Testis (tissue), 5 donors: ENCODE measurements at places on chromosomes 11 and 22. TPM values are rescaled to one million over a fixed set of nuclear protein-coding genes. Genes with fewer than 3 reads are reported as not detected.
A peak's percentile ranks its signal among the peaks of the same experiment; 100 is the strongest.

GRCh38 chr11:78583889-78584288 is 9.2 kb upstream of the NARS2 start:
- no peak overlapping the region for H3K27ac ChIP-seq
- no peaks in the 10 kb centered on the region for H3K36me3 ChIP-seq
- no peak overlapping the region for H3K4me3 ChIP-seq
- DNase-seq, result no peak

GRCh38 chr22:40176921-40177737 is 596 bp upstream of the TNRC6B start:
- peak overlapping the region; percentile 86 for H3K27ac ChIP-seq
- no peaks in the 10 kb centered on the region for H3K27me3 ChIP-seq
- peaks cover 26% of the 10 kb centered on the region for H3K4me1 ChIP-seq

DNA sequence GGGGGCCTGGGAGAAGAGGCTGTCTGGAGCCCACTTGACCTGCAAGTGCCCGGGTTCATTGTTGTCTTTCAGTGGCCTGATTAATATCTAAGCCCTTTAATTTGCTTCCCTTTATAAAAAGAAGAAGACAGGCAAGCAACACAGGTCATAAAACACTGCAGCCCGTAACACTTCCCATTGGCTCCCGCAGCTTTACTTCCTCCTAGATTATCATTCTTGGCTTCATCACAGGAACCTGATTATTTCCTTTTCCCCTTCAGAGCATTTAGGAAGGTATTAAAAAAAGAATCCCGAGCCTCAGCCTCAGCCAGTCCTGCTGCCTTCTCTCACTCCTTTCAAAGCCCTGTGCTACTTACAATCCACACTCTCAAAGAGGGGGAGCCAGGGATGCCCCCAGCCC is 183.2 kb downstream of the GRIK4 start:
- H3K4me1 ChIP-seq, result no peaks in the 10 kb centered on the region
- H3K36me3 ChIP-seq, result no peaks in the 10 kb centered on the region
- no peaks in the 10 kb centered on the region for H3K27me3 ChIP-seq
- no peak overlapping the region for H3K4me3 ChIP-seq
- H3K27ac ChIP-seq, result no peak overlapping the region

GRCh38 chr22:31230155-31230870 is 18.2 kb downstream of the LIMK2 start:
- no peak for DNase-seq
- H3K4me3 ChIP-seq, result no peak overlapping the region
- peaks cover 16% of the 10 kb centered on the region for H3K4me1 ChIP-seq
- H3K36me3 ChIP-seq, result no peaks in the 10 kb centered on the region
- H3K27ac ChIP-seq, result no peak overlapping the region

DNA sequence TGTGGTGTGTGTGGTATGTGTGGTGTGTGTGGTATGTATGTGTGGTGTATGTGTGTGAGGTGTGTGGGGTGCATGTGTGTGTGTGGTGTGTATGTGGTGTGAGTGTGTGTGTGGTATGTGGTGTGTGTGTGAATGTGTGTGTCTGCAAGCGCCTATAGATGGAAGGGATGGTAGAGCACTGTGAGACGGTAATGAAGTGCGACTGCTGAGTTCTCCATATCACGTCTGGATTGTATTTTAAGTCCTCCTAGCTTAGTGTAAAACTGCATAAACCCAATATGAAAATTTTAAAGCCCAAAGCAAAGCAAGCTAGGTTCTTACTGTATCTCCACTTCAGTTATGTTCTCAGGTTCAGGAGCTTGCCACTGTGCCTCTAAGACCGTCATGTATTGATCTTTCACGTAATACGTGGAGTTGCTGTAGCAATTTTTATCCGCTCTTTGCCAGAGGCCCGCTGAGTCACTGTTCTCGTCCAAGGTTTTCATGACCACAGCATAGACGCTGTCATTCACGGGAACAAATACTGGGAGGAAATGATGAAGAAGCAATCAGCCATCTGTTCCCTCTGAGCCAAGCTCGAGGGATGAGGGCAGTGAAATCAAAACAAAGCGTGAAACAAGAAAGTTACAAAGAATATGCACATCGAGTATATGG is 5.5 kb downstream of the PLET1 start:
- H3K4me3 ChIP-seq, result no peak overlapping the region
- no peaks in the 10 kb centered on the region for H3K36me3 ChIP-seq
- DNase-seq, result peak; percentile 43
- H3K27ac ChIP-seq, result no peak overlapping the region

DNA sequence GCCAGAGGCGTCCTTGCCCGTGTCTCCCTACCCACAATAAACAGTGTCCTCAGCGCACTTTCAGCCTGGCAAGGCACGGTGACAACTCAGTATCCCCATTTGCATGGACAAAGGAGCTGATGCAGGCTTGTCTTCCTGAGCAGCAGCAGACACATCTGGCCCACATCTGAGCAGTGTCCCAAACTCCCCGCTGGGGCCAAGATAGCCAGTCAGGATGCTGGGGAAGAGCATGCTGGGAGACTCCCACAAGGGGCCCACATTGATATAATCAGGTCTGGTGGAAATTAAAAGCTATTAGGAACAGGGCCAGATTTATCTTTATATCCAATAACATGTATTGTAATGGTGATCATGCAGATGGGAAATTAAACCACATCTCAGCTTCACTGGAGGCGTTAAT is 24.7 kb downstream of the DSCAML1 start:
- H3K4me1 ChIP-seq, result no peaks in the 10 kb centered on the region
- no peaks in the 10 kb centered on the region for H3K36me3 ChIP-seq
- no peaks in the 10 kb centered on the region for H3K27me3 ChIP-seq
- no peak overlapping the region for H3K27ac ChIP-seq
- no peak for DNase-seq
- H3K4me3 ChIP-seq, result no peak overlapping the region

- no peaks in the 10 kb centered on the region for H3K27me3 ChIP-seq
- no peak overlapping the region for H3K27ac ChIP-seq
- H3K4me3 ChIP-seq, result no peak overlapping the region
- H3K36me3 ChIP-seq, result no peaks in the 10 kb centered on the region
These were observed 143.0 kb upstream of the ARHGAP20 start for GRCh38 chr11:110855191-110855590.

GRCh38 chr11:111969344-111969743 is 32.2 kb downstream of the DIXDC1 start:
- no peaks in the 10 kb centered on the region for H3K4me1 ChIP-seq
- H3K27me3 ChIP-seq, result no peaks in the 10 kb centered on the region
- no peak overlapping the region for H3K27ac ChIP-seq

- H3K27ac ChIP-seq, result no peak overlapping the region
- no peaks in the 10 kb centered on the region for H3K4me1 ChIP-seq
- no peak for DNase-seq
- H3K27me3 ChIP-seq, result no peaks in the 10 kb centered on the region
- no peaks in the 10 kb centered on the region for H3K36me3 ChIP-seq
These were observed 51.8 kb downstream of the THAP12 start for GRCh38 chr11:76329084-76329648.

- no peaks in the 10 kb centered on the region for H3K4me1 ChIP-seq
- peak overlapping the region; percentile 61 for H3K4me3 ChIP-seq
- no peak overlapping the region for H3K27ac ChIP-seq
- DNase-seq, result no peak
- no peaks in the 10 kb centered on the region for H3K36me3 ChIP-seq
- no peaks in the 10 kb centered on the region for H3K27me3 ChIP-seq
These were observed 34.3 kb upstream of the PRODH start for GRCh38 chr22:18970176-18970947.

DNA sequence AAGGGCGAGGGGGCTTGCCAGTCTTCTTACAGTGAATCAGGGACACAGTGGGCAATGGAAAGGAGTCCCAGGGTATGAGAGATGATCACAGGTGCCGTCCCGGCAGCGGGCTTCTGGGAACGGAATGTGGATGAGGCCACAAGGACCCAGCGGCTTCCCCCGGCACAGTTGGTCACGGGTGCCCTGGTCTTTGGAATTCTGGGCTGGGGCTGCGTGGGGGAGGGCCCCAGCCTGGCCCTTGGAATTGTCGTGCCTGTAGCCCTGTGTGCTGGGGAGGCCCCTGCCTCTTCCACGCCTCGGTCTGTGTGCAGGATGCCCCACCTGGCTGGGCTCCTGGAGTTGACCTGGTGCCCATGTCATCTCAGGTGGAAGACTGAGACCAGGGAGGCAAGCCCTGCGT is 76.6 kb downstream of the FBLN1 start:
- H3K27me3 ChIP-seq, result no peaks in the 10 kb centered on the region
- no peaks in the 10 kb centered on the region for H3K4me1 ChIP-seq
- no peak overlapping the region for H3K4me3 ChIP-seq
- H3K27ac ChIP-seq, result no peak overlapping the region
- DNase-seq, result no peak

DNA sequence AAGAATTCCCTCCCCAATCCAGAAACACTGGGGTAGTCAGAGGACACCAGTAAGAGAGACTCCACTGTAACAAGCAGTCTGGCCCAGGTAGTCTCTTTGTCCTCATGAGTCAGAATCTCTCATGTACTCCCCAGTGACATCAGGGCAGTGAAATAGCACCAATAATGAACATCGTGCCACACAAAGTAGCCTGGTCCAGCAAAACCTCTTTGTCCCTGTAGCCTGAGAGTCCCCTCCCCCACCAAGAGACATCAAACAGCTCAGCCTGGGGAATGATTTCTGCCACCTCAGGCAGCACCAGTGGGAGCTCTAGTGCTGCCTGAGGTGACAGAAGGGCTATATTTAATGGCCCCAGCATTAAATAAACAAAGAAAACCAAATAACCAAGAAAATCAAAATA is 88.1 kb downstream of the SBF2 start:
- no peak for DNase-seq
- H3K36me3 ChIP-seq, result no peaks in the 10 kb centered on the region
- no peak overlapping the region for H3K27ac ChIP-seq
- no peak overlapping the region for H3K4me3 ChIP-seq
- no peaks in the 10 kb centered on the region for H3K27me3 ChIP-seq
- H3K4me1 ChIP-seq, result peaks cover 5% of the 10 kb centered on the region

GRCh38 chr22:21079493-21079892 is 33.7 kb downstream of the LRRC74B start:
- H3K4me1 ChIP-seq, result no peaks in the 10 kb centered on the region
- no peak overlapping the region for H3K4me3 ChIP-seq
- no peak overlapping the region for H3K27ac ChIP-seq
- no peaks in the 10 kb centered on the region for H3K27me3 ChIP-seq
- no peak for DNase-seq
- H3K36me3 ChIP-seq, result no peaks in the 10 kb centered on the region

- no peaks in the 10 kb centered on the region for H3K4me1 ChIP-seq
- H3K36me3 ChIP-seq, result no peaks in the 10 kb centered on the region
- DNase-seq, result no peak
- no peaks in the 10 kb centered on the region for H3K27me3 ChIP-seq
- no peak overlapping the region for H3K27ac ChIP-seq
These were observed 48.1 kb upstream of the B3GAT1 start for GRCh38 chr11:134460062-134460561.

GRCh38 chr11:44483919-44484610 is 81.4 kb upstream of the CD82 start:
- no peaks in the 10 kb centered on the region for H3K27me3 ChIP-seq
- H3K4me1 ChIP-seq, result no peaks in the 10 kb centered on the region
- no peak overlapping the region for H3K4me3 ChIP-seq

- no peaks in the 10 kb centered on the region for H3K4me1 ChIP-seq
- H3K27ac ChIP-seq, result no peak overlapping the region
These were observed 502.1 kb downstream of the MN1 start for GRCh38 chr22:27299181-27300085.

DNA sequence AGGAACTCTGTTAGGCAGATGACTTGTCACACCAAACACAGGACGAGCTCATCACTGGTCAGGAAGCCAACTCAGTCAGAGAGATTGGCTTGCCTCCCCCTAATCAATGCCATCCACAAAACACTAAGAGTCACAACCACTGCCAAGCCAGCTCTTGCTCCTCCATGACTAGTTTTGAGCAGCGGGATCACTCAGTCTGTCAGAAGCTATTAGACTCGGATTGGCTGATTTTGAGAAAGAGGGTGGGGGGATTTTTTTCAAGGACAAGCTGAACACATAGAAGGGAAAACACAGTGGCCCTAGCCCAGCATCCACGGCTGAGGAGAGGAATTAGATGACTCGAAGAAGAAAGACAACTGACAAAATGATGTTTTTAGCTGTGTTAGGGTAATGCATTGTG is 55.9 kb downstream of the SEZ6L start:
- no peak overlapping the region for H3K4me3 ChIP-seq
- no peaks in the 10 kb centered on the region for H3K4me1 ChIP-seq
- no peaks in the 10 kb centered on the region for H3K27me3 ChIP-seq
- no peaks in the 10 kb centered on the region for H3K36me3 ChIP-seq

GRCh38 chr22:33832558-33833151 is 87.6 kb downstream of the LARGE1 start:
- no peaks in the 10 kb centered on the region for H3K4me1 ChIP-seq
- no peaks in the 10 kb centered on the region for H3K36me3 ChIP-seq
- DNase-seq, result no peak
- no peak overlapping the region for H3K4me3 ChIP-seq
- H3K27me3 ChIP-seq, result no peaks in the 10 kb centered on the region
- H3K27ac ChIP-seq, result no peak overlapping the region

- DNase-seq, result peak; percentile 13
- peaks cover 12% of the 10 kb centered on the region for H3K4me1 ChIP-seq
- H3K36me3 ChIP-seq, result no peaks in the 10 kb centered on the region
- H3K4me3 ChIP-seq, result no peak overlapping the region
These were observed 127.7 kb downstream of the CRYBB2 start for GRCh38 chr22:25346859-25347751.

DNA sequence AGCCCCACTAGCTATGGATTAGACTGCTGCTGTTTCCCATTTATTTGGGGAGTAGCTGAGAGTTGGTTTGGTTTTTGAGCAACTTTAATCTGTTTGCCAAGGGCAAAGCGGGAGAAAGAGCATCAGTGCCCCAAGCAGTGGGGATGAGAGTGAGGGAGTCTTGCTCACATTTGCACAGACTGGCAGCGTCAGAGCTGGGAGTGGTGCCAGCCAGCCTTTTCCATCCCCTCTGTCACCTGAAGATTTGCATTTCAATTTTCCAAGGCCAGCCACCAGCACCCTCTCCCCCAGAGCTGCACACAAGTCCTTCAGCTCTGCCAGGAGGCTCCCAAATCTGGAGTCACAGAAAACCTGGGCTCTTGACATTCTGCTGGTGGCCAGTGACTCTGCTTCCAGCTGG is 21.0 kb upstream of the UVRAG start:
- no peak overlapping the region for H3K27ac ChIP-seq
- DNase-seq, result no peak
- no peaks in the 10 kb centered on the region for H3K27me3 ChIP-seq
- H3K4me3 ChIP-seq, result no peak overlapping the region

NCF4 gene
- polyA plus RNA-seq, result 7.1 TPM

ADAMTS8 gene
- 1.2 TPM for polyA plus RNA-seq

OR10A2 gene
- polyA plus RNA-seq, result not detected

MAP6 gene
- polyA plus RNA-seq, result 38.1 TPM

ZNF214 gene
- 8.2 TPM for polyA plus RNA-seq

SLC22A12 gene
- not detected for polyA plus RNA-seq

SLCO2B1 gene
- 18.2 TPM for polyA plus RNA-seq

TSSK2 gene
- 205 TPM for polyA plus RNA-seq

ZNF280B gene
- polyA plus RNA-seq, result 22.8 TPM

AQP11 gene
- polyA plus RNA-seq, result 14.5 TPM

SART1 gene
- 56.8 TPM for polyA plus RNA-seq

CASP4 gene
- 12.9 TPM for polyA plus RNA-seq

MLC1 gene
- 1.3 TPM for polyA plus RNA-seq

TTC36 gene
- not detected for polyA plus RNA-seq

SLC29A2 gene
- polyA plus RNA-seq, result 1.2 TPM
